ENCODE measurements at places on chromosomes 4 and X.

DNA sequence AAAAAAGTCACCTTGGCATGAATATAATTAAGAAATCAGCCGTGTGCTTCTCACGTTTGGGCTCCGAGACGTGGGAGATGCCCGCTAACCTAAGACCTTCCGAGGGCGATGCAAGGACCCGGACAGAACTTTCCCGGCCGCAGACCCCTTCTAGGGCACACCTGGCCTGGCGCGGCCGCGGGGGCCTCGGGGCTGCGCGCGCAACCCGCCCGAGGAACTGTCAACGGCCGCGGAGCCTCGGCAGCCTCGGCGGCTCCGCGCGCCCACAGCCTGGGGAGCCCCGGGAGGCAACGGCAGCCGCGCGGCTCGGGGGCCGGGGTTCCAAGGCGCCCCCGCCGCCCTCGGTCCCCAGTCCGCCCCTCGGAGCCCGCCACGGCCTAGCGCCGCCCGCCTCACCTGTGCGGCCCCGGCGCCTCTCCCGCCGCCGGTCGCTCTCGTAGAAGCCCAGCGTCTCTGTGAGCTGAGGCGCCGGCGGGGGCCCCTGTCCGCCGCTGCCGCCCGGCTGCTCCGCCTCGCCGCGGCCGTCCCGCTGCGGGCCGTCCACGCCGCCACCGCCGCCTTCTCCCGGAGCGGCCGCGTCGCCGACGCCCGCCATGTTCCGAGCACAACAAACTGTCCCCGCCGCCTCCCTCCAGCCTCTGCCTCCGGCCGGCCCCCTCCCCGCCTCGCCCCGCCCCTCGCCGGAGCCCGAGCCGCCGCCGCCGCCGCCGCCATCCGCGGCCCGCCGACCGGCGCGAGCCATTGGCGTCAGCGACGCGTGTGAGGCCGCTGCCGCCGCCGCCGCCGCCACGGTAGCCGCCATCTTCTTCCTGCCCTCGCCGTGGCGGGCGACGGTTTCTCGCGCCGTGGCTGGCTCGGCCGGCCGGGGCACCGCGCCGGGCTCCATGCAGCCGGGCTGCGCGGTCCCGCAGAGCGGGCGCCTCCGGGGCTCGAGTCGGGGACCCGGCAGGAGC, at the start of gene TAPT1:
TAPT1 (minus strand) TSS at position 609 of the 953 bp plus-strand sequence; CDS start at position 595, 14 bp downstream.
- peak within 1 kb of the TSS; percentile 97 for H3K27ac ChIP-seq
- no peaks in the 10 kb centered on the region for H3K27me3 ChIP-seq
- peaks cover 47% of the 10 kb centered on the region for H3K4me1 ChIP-seq
- peak; percentile 73 for DNase-seq
- H3K36me3 ChIP-seq = peaks cover 31% of the 10 kb centered on the region

DNA sequence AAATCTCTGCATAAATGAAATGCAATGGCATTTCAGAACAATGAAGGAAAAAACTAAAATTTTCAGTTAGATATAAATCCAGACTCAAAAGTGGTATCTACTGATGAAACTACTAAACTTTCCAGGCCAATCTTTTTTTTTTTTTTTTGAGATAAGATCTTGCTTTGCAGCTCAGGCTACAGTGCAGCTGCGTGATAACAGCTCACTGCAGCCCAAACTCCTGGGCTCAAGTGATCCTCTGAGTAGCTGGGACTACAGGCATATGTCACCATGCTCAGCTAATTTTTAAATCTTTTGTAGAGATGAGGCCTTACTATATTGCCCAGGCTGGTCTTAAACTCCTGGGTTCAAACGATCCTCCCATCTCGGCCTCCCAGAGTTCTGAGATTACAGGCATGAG, 1228.2 kb upstream of the ADGRL3 start:
- no peaks in the 10 kb centered on the region for H3K36me3 ChIP-seq
- H3K4me1 ChIP-seq = no peaks in the 10 kb centered on the region
- H3K27ac ChIP-seq = no peak overlapping the region
- no peak for DNase-seq

GRCh38 chrX:48971249-48972219, at the start of gene KCND1:
KCND1 (minus strand) TSS chrX:48971844; CDS start chrX:48970271, 1,573 bp downstream.
- peaks cover 23% of the 10 kb centered on the region for H3K4me1 ChIP-seq
- H3K36me3 ChIP-seq = peaks cover 21% of the 10 kb centered on the region
- H3K27ac ChIP-seq = no peak within 1 kb of the TSS

GRCh38 chr4:110904435-110905065, 281.7 kb upstream of the PITX2 start:
- no peak overlapping the region for H3K4me3 ChIP-seq
- no peak overlapping the region for H3K27ac ChIP-seq
- no peaks in the 10 kb centered on the region for H3K27me3 ChIP-seq
- no peak for DNase-seq
- H3K36me3 ChIP-seq = no peaks in the 10 kb centered on the region

Measured in activated CD4-positive, alpha-beta T cell treated with anti-CD3 and anti-CD28 coated beads, Interleukin-2, amount 10 ng/mL, durations not matched to agents 7 days and 5 days (primary cell).